ENCODE measurements at places on chromosomes 2 and 18.

DNA sequence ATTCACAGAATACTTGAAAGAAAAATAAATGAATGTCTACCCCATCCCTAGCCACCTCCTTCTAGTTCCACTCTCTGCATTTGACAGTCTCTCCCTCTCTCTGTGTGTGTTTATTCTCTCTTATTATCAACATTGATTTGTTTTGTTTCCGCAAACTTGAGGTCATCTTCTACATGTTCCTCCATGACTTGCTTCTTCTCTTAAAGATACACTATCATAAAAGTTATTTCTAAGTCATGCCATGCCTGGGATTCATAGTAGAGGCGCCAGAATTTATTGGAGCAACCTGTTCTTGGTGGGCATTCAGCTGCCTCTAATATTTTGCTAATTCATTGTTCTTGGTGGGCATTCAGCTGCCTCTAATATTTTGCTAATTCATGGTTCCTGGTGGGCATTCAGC is 58.9 kb upstream of the SMAD7 start:
- no peak for DNase-seq

DNA sequence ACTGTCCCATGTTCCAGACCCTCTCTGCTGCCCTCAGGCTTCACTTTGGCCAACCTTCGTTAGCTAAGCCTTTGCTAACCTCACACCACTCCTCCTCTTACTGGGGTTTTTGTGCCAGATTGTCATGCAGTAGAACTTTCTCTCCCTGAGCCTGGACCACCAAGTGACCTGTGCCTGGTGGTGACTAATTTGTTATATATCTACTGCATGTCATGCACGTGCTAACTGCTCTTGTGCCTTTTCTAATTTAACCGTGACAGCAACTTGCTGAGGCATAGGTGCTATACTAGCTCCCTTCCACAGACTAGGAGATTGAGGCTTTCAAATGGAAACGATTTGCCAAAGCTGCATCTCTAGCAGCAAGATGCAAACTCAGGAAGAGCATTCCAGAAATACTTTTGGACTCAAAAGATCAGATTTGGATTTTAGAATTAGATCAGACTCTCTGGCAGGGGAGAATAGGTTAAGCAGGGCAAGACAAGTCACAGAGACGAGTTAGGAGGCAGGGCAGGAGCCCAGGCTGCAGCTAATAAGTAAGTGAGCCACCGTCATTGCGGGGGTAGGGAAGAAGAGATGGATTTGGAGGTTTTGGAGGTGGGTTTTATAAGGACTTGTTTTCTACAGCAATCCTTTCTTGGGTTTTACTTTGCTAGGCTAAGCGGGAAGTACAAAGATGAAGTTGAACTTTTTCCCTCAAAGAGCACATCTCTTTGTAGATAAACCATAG is 1.8 kb downstream of the PPP1R7 start:
- DNase-seq: no peak

DNA sequence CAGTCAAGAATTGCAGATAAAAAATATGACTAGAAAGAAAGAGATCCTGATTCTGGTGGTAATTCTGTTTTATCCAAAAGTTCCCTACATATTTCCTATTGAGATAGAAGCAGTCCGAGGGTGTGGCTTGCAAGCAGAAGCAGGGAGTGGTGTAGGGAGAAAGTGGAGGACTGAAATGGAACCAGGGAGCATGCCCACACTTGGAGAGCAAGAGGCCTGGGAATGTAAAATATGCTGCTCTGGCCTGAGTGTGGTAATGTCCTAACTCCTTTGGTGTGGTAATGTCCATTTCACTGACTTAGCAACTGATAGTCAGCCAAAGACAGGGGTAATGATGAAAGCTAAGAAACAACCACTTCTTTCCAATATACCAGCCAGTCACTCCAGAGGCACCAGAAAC is 30.1 kb upstream of the FMNL2 start:
- no peak for DNase-seq

DNA sequence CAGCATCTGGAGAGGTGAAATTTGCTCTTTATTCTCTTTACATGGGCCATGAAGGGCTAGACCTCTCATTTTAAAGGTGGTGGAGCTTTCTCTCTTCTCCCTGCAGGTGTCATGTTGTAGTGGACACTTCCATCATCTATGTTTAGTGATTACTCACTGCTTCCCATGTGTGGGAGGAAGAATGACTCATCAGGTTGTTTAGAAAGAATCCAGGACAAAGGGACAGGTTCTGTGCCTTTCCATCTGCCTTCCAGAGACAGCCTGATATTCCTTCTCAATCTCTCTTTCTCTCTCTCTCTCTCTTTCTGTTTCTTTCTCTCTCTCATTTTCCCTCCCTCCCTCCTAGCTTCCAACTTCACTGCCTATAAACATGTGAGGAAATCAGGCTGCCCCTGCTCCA is 38.7 kb downstream of the SCG2 start:
- peak; percentile 14 for DNase-seq

DNA sequence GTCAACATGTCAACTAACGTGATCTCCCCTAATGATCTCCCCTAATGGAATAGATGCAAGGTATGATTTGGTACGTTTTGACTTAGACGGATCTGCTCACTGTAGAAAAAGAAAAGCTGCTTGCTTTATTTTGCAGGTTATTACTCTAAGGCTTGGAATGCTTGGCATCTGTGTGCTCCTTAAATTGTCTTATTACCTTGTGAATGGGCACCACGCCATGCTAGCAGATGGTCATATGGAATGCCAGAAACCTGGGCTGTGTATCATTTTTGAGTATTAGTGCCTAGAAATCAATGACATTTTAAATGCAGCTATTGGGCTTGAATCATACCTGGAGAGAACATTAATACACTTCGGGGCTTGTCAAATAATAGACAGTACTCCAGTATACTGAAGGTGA is 16.5 kb upstream of the FIGN start:
- DNase-seq: no peak

GRCh38 chr2:119255760-119256581 is 32.3 kb downstream of the STEAP3 start:
- no peak for DNase-seq

DNA sequence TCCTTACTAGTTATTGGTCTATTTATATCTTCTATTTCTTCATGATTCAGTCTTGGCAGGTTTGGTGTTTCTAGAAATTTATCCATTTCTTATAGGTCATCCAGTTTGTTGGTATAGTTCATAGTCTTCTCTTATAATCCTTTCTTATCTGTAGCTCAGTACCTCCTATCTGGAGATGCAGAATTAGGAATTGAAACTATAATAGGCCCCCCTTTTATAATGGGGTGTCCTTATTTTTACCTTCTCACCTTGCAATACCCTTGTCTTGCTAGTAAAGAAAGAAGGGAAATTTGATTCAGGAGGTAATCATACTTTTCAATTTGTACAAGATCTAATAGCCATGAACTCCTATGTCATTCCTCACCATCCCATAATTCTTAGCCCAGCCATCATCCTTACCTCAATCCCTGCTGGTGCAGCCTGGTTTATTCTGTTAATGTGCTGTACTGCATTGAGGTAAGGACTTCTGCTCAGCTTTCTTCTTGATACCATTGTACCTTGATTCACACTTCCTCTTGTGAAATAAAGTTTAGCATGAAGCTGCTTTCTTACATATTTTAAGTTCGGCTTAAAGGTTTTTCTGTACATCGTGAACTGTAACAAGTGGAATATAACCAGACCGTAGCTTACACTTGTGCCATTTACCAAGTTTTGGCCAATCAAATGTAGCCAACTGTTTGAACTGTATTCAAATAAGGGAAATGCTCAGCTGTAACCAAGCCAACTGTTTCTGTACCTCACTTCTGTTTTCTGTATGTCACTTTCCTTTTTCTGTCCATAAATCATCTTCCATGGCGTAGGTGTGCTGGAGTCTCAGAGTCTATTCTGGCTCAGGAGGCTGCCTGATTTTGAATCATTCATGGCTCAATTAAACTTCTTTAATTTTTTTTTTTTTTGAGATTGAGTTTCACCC is 40.1 kb upstream of the PTH2R start:
- peak; percentile 83 for DNase-seq

DNA sequence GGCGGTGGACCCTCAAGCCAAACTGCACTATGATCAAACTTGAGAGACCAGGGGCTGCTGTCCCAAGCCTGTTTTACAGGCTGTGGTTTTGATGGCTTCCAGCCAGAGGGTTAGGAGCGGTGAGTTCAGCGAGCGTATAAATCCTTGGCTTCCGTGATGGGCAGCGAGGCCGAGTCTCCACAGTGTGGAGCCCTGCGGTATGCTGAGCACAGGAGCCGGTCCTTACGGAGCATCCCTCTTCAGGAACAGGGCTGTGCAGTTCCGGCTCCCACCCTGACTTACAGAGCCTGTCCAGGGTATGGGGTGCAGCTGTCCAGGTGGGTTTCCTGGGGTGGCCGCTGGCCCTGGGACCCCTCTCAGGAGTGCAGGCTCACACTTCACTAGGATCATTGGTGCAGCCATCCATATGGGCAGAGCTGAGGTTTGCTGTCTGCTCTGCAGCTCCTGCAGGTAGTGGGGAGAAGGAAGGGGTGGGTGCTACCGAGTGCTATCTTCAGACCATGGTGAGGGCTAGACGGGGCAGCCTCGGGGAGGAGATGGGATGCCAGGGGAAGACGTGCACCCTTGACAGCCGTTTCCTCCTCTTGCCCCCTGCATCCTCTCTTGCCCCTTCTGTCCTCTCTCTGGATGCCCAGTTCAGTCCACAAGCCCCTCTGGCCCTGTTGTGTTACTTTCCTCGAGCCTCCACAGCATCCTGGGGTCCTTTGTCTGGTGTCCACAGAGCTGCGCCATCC is 104.3 kb downstream of the FAM210A start:
- no peak for DNase-seq

GRCh38 chr2:158178646-158179045 is 77.0 kb downstream of the UPP2 start:
- no peak for DNase-seq

DNA sequence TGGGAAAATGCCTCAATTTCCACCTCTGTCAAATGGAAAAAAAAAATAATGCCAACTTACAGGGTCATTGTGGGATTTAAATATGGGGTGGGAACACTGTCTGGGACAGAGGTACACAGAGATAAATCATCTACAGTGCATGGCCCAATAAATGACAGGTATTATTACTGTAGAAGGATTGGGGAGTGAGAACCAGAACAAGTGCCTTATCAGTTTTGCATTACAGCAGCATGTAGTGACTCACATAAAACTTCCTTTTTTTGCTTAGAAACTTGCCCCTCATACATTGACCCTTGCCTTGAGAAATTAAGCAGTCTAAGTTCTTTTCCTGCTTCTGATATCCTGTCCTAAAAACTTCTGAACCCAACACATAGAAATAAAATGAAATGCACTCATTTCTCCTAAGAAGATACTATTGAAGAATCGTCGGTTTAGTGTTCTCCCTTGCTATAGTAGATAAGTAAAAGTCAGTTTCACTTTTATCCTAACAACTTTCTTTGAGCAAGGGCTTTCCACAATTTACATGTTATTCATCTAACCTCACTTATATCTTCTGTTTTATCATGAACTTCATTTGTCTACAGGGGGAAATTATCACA is 121.0 kb upstream of the HAAO start:
- peak; percentile 52 for DNase-seq

GRCh38 chr2:188963741-188964140 is 10.4 kb upstream of the COL3A1 start:
- DNase-seq: no peak

- no peak for DNase-seq
These were observed 858.5 kb upstream of the PIK3C3 start for GRCh38 chr18:41096504-41096903.

DNA sequence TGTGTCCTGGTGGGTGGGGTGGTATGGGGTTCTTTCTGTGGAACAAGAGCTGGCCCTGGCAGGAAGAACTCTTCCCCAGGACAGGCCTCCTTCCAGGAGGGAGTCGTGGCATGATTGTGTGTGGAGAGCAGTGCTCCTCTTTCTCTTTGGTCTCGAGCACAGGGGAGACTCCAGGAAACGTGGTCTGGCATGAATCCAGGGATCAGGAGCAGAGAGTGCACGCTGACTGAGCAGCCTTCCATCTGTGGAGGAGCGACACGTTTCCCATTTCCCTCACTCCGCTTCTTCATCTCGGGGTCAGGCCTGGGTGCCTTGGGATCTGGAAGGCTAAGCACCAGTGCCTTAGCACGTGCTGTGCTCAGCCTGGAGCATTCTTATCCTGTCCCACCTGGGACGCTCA is 132.0 kb upstream of the HDAC4 start:
- DNase-seq: no peak

GRCh38 chr2:116452651-116453050 is 1361.8 kb upstream of the DDX18 start:
- no peak for DNase-seq

DNA sequence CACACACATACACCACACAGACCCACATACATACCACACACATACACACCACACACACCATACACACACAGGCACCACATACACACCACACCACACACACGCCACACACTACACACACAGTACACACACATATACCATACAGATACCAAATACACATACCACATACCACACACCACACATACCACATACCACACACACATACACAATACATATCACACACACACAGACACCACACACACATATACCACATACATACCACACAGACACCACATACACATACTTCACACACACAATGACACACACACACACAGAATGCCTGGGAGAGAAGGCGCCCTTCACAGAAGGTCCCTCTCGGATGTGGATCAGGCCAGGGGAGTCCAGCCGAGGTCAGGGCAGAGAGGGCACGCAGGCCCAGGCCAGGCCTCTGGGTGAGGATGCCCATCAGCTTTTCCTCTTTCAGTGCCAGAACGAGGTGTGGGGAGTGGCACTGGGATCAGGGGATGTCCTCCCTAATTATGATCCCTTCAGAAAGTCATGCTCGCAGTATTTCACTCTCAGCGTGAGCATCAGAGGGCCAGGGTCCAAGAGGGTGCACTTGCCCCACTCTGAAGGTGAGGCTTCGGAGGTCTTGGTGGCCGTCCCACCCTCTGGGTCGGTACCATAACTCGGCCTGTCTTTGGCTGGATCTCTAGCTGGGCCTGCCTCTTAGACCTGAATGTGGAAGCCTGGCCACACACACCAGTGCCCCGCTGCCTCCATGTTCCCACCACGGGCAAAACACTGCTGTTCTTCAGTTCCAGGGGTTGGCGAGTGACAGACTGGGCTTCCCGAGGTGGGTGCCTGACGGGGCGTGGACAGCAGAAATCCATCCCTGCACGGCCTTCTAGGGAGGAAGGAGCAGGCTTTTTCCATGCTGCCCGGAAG is 70.6 kb upstream of the ODC1 start:
- no peak for DNase-seq

DNA sequence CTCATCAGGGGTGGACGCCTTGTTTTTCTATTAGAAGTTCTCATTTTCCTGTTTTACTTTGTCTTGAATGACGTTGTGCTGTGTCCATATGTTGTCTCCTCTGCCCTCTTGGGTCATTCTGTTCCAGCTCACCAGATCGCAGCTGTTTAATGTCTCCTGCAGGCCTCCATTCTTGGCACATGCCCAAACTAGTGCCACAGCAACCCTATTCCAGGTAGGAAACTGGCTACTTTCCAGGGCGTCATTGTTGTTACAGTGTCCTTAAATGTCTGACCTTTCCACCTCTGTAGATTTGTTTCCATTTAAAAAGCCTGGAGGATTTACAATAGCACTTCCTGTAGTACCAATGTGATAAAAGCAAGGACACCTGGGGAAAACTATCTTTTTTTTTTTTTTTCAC is 500.7 kb downstream of the METTL4 start:
- no peak for DNase-seq

- no peak for DNase-seq
These were observed 97.7 kb downstream of the NBEAL1 start for GRCh38 chr2:203112342-203112741.

GRCh38 chr2:63059793-63060471 is 9.3 kb downstream of the OTX1 start:
- DNase-seq: peak; percentile 83
